ENCODE measurements at places on chromosomes 12 and 14.

DNA sequence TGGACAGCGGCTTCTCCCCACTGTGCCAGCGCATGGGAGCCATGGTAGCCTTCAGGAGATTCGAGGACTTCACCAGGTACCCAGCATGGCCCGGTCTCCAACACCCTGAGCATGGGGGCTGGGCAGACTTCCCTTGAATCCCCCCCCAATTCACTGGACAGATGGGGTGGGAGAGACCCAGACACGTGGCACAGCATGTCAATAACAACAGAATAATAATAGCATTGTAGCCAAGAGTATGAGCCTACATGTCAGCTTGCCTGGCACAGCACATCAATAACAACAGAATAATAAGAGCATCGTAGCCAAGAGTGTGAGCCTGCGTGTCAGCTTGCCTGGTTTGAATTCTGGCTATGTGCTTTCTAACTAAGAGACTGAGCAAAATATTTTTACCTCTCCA, 76.4 kb downstream of the FOXN4 start:
- no peak for DNase-seq

- no peak for DNase-seq
Observed at GRCh38 chr12:45590646-45591045, 138.9 kb upstream of the ARID2 start.

DNA sequence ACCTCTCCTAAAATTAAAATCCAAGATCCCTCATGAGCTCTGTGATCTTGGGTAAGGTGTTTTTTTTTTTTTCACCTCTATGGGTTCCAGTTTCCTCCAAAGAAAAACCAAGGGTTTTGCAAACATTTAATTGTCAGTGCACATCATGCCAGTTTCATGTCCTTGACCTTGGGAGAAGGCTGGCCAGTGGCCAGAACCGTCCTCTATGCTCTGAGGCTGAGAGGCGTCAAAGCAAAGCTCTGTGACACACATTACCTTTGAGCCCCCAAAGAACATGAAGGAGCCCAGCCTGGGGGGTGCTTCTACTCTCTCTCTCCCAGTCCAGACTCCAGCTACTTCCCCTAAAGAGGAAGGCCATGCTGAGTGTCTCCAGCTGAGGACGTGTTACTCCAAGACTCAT, 145.5 kb upstream of the TMEM132C start:
- no peak for DNase-seq

GRCh38 chr12:32891526-32891925, 5.1 kb downstream of the PKP2 start:
- no peak for DNase-seq

DNA sequence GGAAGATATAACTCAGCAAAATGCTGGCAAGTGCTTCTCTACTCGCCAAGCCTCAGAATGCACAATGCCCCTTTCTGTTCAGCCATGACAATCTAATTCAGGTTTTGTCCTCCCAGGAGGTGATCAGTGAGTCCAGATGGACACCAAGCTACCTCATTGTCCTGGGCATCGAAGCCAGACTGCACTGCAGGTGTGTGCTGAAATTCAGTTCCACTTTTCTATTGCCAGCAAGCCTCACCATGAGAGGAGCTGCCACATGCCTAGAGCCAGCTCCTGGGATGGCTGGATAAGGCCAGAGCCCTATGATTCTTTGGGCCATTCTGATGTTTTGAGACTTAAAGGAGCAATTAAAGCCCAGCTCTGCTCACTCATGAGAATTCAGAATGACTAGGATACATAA, 186.7 kb downstream of the GRIN2B start:
- no peak for DNase-seq

DNA sequence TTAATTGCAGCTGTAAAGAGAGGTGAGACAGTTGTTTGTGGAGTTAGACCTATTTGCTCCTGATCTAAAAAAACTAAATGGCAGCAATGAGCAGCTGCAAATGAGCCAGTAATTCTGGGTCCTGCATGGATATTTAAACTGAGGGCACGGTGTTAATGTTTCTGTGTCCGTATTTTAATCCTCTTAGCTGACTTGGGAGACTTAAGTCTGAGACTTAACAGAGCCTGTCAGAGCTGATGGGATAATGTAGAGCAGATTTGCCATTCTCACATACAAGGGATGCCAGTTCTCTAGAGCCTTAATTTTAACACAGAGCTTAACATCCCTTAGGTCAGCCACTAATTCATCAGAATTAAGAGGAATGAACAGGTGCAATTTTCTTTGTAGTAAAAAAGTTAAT, 178.6 kb upstream of the PDE3A start:
- no peak for DNase-seq

GRCh38 chr12:124520265-124520701, 47.1 kb downstream of the NCOR2 start:
- DNase-seq: no peak

DNA sequence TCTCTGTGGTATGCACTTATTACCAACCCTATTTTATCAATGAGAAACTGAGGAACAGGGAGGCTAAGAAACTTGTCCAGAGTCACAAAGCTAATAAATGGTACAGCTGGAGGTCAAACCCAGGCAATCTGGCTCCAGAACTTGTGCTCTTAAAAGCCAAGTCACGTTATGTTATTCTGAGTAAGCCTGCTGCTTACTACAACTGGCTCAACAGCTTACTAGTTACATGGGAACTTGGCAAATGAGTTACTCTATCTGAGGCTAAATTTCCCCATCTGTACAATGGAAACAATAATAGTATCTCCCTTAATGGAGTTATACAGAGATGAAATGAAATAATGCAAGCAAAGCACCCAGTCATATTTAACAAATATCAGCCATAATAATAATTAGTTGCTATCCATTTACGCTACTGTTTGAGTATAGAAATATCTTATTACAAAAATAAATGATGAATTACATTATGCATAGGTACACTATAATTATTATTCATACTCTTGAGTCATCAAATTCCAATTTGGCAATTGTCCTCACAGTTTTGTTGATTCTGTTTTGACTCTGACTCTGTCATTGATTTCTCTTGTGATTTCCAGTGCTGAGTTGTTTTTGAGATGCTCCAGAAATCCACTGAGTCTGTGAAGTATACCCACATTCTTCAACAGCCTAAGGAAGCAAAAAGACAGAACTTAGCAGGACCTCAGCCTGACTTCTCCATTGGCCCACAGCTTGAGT, 112.2 kb downstream of the TBX5 start:
- DNase-seq: no peak

DNA sequence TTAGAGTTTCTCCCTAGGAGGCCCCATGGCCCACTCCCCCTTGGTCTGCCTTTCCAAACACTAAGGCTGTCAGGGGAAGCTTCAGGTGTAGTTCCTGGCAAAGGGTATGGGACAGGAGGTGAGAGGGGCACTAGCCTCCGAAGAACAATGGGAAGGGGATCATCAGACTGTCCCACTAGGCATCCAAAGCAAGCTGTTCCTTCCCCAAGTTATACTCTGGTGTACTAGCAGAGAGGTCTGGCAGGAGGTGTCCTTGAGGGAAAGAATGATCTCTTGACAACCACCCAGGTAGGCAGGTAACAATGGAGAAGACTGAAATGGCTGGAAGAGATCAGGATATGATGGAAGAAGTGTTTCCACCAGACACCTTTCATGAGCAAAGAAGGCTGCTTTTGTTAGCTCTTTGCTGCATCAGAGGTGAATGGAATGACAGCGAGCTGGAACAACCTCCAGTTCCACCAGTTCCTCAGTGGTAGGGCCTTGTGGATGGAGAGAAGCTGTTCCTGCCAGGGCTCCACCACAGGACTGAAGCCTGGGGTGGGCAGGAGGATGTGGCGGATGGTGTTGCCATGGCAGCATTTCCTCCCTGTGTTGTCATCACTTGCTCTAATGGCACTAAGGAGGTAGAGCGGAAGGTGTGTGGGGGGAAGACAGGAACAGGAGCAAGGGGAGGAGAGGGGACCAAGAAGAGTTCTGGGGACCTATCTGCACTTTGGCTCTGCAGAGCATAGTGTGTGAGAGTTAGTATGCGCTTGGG, 2.3 kb upstream of the AGAP2 start:
- DNase-seq: no peak

DNA sequence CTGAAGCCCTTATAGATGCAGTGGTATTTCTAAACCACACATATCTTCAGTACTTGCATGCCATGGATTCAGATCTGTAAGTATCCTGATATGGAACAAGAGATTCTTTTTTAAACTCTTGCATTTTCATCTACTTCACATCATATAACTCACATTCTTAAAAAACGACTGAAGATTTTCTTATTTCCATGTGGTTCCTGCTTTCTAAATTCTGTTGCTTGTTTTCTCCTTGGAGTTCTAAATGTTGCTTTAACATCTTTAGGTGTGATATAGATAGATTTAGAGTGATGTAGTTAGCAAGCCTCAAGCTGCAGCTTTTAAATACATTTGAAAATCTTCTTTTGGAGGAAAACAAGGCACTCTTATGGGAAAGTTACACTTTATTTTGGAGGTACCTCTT, 455.4 kb downstream of the FOXG1 start:
- DNase-seq: no peak

DNA sequence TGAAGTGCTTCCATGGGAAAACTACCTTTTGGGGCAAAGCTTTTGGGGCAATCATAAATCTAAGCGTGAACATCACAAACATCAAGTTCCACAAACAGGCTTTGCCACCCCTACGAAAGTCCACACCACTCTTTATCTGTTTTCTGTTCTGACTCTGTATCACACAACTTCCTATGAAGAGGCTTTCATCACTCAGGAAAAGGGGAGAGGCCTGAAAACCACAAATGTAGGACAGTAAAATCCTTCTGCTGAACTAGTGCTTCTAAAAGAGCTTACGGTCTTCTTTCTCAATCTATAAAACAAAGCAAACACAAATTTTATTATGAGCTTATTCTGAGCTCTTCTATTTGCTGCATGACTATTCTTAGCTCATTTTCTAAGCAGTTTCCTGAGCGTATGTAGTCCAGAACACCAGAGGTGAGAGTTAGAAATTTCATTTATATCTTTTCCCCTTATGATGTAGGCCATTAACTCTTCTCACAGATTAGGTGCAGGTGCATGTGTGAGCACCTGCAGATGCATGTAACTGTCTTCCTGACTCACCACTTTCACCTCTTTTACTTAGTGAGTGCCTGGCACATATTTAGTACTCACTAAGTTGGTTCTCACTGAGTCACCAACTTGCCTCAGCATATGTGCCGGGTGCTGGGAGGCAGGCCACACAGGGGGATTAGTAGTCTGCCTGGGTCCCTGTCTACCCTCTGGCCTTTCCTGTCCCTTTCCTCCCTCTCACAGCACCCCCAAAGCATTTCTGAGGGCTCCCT, 32.9 kb upstream of the SYCP3 start:
- DNase-seq: no peak

GRCh38 chr14:31828946-31829868, 247.9 kb upstream of the ARHGAP5 start:
- no peak for DNase-seq

DNA sequence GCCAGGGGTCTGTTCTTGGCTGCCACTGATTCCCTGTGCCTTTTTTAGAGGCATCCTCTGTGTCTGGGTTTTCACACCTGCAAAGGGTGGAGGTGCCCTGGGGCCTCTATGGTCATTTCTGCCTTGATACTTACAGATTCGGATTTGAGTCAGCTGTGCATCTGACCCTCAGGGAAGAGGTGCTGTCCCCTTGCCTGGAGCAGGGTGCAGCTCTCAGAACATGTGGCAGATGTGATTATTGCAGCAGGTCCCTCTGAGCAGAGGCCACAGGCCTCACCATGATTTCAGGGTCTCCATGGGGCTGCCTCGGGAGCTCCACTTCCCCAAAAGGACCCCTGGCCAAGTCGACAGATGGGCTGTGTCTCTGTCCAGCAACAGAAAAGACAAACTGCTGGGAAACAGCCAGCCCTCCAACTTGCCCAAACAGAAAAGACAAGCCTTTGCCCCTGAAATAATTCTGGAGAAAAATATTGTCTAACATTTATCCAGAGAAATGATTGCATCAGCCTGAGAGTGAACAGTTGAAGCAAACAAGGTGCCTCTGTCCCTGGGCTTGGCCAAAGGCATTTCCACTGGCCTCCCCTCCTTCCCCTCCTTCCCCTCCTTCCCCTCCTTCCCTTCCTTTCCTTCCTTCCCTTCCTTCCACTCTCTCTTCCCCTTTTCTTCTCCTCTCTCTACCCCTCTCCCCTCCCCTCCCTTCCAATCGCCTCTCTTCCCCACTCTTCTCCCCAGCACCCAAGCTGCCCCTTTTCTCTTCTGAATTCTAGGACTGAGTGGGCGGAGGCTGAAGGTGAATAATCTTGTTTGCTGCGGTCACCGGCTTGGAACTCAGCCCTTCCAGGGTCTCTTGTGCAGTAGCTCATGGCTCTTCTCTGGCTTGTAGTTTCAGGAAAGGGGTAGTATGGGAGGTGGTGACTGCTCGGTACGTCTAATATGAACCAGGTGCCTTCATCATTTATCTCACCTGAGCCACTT, 676 bp downstream of the SERPINA3 start:
- no peak for DNase-seq

GRCh38 chr12:96743606-96744005, 163.5 kb upstream of the NEDD1 start:
- DNase-seq: no peak

DNA sequence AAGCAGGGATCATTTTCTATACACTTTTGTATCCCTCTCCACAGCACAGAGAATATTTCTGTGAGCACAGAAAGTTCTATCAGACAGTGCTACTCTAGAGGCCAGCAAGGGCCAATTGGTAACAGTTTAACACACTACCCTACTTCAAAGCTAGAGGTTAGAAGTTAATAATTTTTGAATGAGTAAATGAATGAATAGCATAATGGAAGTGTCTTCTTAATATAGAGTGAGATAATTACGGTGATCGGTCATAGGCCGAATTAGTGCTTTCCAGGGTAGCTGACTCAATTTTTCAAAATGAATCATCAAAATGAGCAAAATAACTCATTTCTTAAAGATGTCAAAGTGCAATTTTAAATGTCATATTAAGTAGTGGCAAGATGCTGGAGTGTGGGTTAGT, 67.0 kb upstream of the CCDC198 start:
- no peak for DNase-seq

DNA sequence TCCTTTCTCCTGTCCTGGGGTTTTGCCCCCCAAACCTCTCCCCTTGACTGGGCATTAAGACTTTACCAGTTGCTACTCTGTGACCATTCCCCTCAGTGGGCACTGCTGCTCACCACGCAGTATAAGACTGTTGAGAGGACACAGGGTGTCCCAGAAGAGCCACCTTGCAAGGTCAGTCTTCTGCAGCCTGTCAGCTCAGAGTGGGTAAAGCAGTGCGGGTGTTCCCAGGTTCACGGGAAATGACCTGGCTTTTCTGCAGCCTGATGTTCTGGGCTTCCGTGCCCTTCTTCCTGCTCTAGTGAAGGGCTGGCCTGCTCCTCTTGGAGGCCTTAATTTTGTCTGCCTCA, 34.2 kb downstream of the KCNA1 start:
- no peak for DNase-seq

- DNase-seq: no peak
Observed at GRCh38 chr12:128867466-128867865, 14.2 kb downstream of the GLT1D1 start.

- no peak for DNase-seq
Observed at GRCh38 chr12:50555471-50555885, 50.7 kb downstream of the DIP2B start.

DNA sequence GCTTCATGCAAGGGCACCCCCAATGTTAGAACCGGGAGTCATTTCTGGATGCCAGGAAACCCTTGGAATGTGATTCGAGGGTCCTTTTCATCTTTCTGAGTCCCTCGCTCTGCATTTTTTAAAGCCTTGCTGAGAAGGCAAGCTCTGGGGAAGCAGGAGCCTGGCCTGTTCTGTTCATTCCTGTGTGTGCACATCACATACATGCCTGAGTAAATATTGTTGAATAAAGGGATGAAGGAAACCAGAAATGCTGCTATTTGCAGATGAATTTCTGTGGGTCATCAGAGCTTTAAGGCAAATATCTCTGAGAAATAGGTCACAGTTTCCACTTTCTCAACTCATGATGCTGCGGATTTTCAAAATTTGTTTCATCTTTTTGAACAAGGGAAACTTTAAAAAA, 170.1 kb downstream of the PAH start:
- DNase-seq: no peak

- no peak for DNase-seq
Observed at GRCh38 chr12:52494518-52494917, 1.5 kb upstream of the KRT6A start.

Measured in stimulated activated CD4-positive, alpha-beta T cell treated with anti-CD3 and anti-CD28 coated beads, TNF-alpha, amount 100 ng/mL, for 4 hours (primary cell).